Activated CD8-positive, alpha-beta memory T cell treated with anti-CD3 and anti-CD28 coated beads for 1 hour (primary cell): ENCODE measurements at places on chromosomes 7 and 10.

- no peak for DNase-seq
These were observed 469 bp downstream of the MSS51 start for GRCh38 chr10:73432646-73433537.

DNA sequence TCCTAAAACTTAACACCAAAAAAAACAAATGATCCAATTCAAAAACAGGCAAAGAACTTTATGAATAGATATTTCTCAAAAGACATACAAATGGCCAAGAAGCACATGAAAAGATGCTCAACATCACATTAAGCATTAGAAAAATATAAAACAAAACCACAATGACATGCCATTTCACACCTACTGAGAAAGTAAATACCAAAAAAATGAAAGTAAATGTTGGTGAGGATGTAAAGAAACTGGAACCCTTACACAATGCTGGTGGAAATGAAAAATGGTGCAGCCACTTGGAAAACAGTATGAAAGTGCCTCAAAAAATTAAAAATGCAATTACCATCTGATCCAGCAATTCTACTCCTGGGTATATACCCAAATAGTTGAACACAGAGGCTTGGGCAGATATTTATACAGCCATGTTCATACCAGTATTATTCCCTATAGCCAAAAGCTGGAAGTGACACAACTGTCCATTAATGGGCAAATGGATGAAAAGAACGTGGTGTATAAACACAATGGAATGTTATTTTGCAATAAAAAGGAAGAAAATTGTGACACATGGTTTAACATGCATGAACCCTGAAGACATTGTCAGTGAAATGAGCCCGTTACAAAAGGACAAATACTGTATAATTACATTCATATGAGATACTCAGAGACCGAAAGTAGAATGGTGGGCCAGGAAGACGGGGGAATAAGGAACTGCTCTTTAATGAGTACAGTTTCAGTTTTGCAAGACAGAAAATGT is 89.0 kb downstream of the JMJD1C start:
- no peak for DNase-seq

GRCh38 chr7:73443548-73444255 is 10.1 kb downstream of the FZD9 start:
- no peak for DNase-seq

GRCh38 chr10:48462482-48463020 is 142.3 kb downstream of the ARHGAP22 start:
- no peak for DNase-seq

DNA sequence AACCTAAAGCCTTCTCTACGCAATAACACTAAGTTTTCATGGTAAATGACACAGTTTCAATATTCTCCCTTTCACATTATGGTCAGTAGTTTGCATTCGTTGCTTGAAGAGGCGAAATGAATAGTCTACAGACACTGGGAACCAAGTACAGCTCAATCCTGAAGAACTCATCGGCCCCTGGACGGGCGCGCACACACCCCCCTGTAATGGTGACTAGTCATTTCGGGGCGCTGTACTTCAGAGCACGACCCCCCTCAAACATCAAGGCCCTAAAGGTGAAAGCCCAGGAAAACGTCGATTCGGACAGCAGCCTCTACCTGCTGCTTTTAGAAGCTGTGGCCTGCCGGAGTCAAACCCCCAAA is 1.0 kb downstream of the NT5C2 start:
- DNase-seq: no peak

DNA sequence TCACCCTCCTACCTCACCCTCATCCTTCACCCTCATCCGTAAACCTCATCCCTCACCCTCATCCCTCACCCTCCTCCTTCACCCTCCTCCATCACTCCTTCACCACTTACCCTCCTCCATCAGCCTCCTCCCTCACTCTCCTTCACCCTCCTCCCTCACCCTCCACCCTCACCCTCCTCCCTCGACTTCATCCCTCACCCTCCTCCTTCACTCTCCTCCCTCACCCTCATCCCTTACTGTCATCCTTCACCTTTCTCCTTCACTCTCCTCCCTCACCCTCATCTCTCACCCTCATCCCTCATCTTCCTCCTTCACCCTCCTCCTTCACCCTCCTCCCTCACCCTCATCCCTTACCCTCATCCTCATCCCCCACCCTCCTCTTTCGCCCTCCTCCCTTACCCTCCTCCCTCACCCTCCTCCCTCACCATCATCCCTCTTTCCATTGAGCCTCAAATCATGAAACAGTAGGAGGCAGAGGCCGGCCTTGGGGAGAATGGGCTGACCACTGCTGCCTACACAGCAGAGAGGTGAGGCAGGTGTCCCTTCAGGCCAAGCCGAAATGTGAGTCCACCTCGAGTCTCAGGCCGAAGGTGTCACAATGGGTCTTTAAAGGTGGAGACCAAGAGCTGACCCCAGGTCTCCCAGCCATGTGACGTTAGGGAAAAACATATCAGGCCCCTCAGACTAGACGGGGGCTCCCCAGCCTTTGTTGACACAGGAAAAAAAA is 53.0 kb downstream of the PDGFA start:
- DNase-seq: no peak

DNA sequence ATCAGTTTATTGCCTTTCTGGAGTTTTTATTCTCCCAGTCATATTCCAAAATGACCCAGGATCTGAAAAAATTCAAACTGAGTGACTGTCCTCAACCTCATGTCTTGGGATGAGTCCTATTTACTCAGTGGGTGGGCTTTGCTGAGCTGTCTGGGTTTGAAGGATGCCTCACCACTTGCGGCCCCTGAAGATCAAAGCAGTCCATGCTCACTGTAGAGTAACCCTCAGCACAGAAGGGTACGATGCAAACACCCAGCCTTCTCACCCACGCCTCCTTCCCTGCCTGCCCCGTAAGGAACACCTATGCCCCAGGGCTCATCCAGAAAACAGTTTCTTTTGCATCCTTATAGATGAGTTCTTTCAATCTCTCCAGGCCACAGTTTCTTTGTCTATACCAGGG is 42.2 kb upstream of the GRB10 start:
- no peak for DNase-seq

GRCh38 chr10:2463316-2463715 is 604.0 kb upstream of the PFKP start:
- DNase-seq: no peak

DNA sequence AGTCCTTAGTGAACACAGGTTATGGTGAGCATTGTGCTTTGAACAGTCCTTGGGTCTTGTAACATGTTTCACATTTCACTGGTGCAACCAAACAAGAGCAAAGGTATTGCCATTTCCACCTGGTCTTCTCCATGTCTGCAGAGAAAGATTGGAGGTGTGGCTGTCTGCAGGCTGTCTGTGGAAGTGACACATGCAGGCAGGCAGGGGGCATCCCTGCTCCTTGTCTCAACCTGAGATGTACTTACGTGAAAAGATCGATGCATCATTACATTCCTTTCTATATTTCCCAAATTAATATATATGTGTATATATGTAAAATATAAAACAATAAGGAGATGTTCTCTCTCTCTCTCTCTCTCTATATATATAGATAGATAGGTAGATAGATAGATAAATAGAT is 54.3 kb downstream of the LRRC18 start:
- no peak for DNase-seq

- DNase-seq: no peak
These were observed 1.3 kb downstream of the SAP25 start for GRCh38 chr7:100572281-100572948.

DNA sequence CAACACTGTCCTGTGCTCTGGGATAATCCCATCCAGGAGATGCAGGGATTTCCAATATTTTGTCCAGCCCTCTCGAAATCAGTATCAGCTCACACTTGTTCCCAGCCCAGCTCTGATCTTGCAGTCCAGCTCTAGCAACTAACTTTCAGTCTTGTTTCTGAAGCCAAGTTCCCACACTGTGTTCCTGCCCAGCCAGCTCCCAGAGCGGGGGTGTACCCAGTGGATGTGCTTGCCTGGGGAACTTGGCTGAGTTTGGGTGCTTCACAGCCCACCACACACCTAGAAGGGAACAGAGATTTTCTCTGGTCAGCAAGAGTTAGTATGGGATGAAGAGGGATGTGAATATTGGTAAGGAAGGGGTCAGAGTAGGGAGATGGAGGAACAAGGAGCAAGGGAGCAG is 57.5 kb upstream of the RAPGEF5 start:
- DNase-seq: no peak

DNA sequence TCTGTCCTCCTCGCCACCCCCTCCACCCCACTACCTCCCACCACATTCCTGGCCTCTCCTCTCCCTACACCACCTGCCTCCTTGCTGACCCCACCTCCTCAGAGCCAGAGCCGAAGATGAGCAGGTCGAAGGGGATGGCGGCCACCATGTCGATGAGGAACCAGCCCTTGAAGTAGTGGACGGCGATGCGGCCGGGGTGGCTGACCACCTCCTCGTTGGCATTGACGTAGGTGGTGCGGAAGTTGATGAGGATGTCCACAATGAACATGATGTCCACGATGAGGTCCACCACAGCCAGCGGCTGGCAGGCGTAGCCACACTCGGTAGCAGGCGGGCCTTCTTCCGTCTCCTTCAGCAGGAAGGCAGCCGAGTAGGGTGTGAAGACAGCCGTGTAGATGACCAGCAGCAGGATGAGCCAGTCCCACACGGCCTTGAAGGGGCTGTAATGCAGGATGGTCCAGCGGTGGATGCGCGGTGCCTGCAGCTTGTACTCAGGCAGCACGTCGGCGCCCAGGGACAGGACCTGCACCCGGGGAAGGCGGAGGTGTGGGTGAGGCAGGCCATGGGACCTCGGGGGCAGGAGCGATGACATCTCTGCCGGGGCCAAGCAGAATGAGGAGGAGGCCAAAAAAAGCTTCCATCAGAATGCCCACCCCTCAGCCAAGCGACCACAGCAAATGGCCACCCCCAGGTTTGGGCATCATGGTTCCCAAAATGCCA is 25.6 kb downstream of the KCNH2 start:
- DNase-seq: no peak

- no peak for DNase-seq
These were observed 660.0 kb upstream of the FZD8 start for GRCh38 chr10:36302086-36302485.

- no peak for DNase-seq
These were observed 6.8 kb downstream of the ORAI2 start for GRCh38 chr7:102439963-102440795.
